ENCODE measurements at places on chromosomes 6 and 20. TPM values are rescaled to one million over a fixed set of nuclear protein-coding genes. Genes with fewer than 3 reads are reported as not detected.

NANP gene
- 2.3 TPM for total RNA-seq

GRCh38 chr6:33751771-33752645, 5.3 kb upstream of the IP6K3 start:
- H3K27ac ChIP-seq: no peak overlapping the region
- no peak overlapping the region for H3K4me3 ChIP-seq
- no peak for DNase-seq
- H3K36me3 ChIP-seq: no peaks in the 10 kb centered on the region

HTR1E gene
- not detected for total RNA-seq

- no peaks in the 10 kb centered on the region for H3K36me3 ChIP-seq
- H3K27me3 ChIP-seq: peaks cover 26% of the 10 kb centered on the region
- peak; percentile 83 for DNase-seq
- H3K4me3 ChIP-seq: no peak overlapping the region
Observed at GRCh38 chr6:30396833-30397479, 52.0 kb downstream of the RPP21 start.

DNA sequence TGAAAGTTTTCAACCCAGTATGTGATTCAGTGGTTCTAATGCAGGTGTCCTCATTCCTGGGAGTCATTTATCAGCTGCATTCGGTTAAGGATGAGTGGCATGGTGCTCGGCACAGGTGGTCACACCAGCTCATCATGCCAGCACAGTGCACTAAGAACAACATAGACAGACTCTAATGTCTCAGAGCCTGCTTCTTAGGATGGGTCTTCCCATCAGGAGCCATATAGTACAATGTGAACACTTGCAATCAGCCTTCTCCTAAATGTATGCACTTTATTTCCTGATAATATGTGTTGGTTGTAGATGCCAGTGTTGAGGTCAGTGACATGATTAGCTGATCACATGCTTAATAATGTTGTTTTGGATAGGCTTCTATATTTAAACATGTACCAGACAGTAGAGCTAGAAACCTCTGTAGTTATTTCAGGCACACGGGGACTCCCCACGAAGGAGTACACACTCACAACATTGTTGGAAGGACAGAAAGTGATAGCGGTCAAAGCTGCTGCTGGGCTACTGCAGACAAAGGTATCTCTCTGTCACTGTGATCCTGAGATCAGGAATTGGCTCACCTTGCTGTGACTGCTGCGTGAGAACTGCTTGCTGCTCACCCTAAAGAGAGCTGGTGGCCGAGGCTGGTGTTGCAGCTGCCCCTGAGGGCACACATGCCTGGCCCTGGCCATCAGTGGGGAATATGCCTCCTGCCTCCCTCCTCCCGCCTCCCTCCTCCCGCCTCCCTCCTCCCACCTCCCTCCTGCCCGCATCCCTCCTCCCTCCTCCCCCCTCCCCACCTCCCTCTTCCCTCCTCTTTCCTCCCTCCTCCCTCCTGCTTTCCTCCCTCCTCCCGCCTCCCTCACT, 195.4 kb downstream of the SMOC2 start:
- H3K4me1 ChIP-seq: no peaks in the 10 kb centered on the region
- H3K4me3 ChIP-seq: no peak overlapping the region
- no peaks in the 10 kb centered on the region for H3K36me3 ChIP-seq

- H3K27ac ChIP-seq: no peak overlapping the region
- peaks cover 2% of the 10 kb centered on the region for H3K4me1 ChIP-seq
- H3K27me3 ChIP-seq: no peaks in the 10 kb centered on the region
Observed at GRCh38 chr20:21177767-21178166, 51.9 kb downstream of the KIZ start.

DNA sequence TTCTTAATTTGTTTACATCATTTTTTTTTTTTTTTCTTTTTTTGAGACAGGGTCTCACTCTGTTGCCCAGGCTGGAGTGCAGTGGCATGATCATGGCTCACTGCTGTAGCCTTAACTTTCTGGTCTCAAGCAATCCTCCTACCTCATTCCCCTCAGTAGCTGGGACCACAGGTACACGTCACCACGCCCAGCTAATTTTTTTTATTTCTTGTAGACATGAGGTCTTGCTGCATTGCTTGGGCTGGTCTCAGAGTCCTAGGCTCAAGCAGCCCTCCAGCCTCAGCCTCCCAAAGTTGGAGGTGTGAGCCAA, 30.3 kb downstream of the RPF2 start:
- H3K27ac ChIP-seq: no peak overlapping the region
- no peaks in the 10 kb centered on the region for H3K27me3 ChIP-seq
- no peak for DNase-seq

GPLD1 gene
- total RNA-seq: 7.3 TPM

GRCh38 chr6:141326426-141326825, 806.3 kb upstream of the GJE1 start:
- H3K27ac ChIP-seq: no peak overlapping the region
- DNase-seq: no peak
- no peaks in the 10 kb centered on the region for H3K27me3 ChIP-seq
- no peaks in the 10 kb centered on the region for H3K36me3 ChIP-seq
- H3K4me1 ChIP-seq: peaks cover 3% of the 10 kb centered on the region

GRCh38 chr6:134575221-134575620, 257.3 kb upstream of the SGK1 start:
- peaks cover 1% of the 10 kb centered on the region for H3K4me1 ChIP-seq
- DNase-seq: no peak
- H3K4me3 ChIP-seq: no peak overlapping the region

PAK5 gene
- not detected for total RNA-seq

GRCh38 chr6:157246048-157246630, 77.2 kb downstream of the TMEM242 start:
- no peaks in the 10 kb centered on the region for H3K4me1 ChIP-seq
- H3K27ac ChIP-seq: no peak overlapping the region
- no peaks in the 10 kb centered on the region for H3K36me3 ChIP-seq

MUC21 gene
- total RNA-seq: not detected

Measured in activated B cell treated with CpG ODN at 0.5 μM for 24 hours (primary cell).